AG04449 (cell line): ENCODE measurements at places on chromosomes 5 and 9.
A peak's percentile ranks its signal among the peaks of the same experiment; 100 is the strongest.

DNA sequence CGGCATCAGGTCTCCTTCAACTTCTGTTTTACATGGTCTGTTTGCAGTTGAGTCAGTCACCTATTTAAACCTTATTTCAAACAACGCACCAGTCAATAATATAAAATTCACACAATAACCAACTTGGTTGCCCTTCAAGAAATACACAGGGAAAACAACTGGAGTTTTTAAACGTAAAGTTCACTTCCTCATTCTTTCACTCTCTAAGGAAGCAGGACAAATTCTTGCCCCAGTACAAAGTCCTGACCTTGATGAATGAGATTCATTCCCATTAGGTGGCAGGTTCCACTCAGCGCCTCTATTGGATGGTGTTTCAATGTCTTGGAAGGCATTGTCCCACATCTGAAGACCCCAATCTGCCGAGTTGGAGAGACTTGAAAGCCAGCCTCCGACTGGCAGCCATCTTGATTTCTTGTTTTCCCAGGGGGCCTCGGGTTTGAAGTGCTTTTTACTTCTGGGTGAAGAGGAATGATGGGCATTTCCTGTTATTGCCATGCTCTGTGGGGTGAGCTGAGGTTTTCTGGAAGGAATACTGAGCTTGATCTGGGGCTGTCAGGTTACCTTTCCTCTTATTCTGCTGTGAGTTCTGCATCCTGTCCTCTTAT, 105.0 kb downstream of the ACER2 start:
- no peak for DNase-seq

- DNase-seq = no peak
These were observed 47.4 kb downstream of the GOLPH3 start for GRCh38 chr5:32126691-32127090.

DNA sequence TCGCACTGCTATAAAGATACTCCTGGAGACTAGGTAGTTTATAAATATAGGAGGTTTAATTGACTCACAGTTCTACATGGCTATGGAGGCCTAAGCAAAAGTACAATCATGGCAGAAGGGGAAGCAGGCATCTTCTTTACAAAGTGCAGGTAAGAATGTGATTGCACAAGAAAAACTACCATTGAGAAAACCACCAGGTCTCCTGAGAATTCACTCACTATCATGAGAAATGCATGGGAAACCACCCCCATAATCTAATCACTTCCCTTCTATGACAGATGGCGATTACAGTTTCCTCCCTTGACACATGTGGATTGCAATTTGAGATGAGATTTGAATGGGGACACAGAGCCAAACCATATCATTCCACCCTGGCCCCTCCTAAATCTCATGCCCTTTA, 121.2 kb upstream of the ST8SIA4 start:
- no peak for DNase-seq

DNA sequence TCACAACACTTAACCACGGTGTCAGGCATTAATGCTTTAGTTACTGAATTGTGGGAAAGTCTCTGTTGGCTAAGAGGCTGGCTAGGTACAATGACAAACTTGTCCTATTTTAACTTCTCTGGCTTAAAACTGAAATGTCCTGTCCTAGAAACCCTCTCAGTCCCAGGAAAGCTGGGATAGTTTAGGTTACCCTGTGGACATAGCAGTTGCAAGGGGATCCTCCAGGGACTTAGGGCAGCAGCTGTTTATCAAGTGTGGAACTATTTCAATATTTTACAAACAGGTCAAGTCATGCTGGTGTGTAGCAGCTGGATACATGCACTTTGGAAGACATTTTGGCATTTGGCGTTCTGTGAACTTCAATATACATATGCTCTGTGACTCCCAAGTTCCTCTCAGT, 95.0 kb upstream of the ARRDC3 start:
- DNase-seq = no peak

GRCh38 chr5:20678814-20679298, 690.9 kb upstream of the CDH18 start:
- DNase-seq = peak; percentile 10

DNA sequence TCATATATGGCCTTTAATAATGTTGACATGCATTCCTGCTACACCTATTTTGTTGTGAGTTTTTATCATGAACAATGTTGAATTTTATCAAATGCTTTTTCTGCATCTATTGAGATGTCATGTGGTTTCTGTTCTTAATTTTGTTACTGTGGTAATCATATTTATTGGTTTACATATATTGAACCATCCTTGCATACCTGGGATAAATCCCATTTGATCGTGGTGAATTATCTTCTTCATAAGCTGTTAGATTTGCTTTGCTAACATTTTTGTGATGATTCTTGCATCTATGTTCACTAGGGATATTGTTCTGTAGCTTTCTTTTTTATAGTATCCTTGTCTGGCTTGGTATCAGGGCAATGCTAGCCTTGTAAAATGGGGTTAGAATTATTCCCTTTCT, 222.0 kb downstream of the WDR70 start:
- no peak for DNase-seq

- DNase-seq = no peak
These were observed 708 bp upstream of the TUBB4B start for GRCh38 chr9:137240318-137240840.

- no peak for DNase-seq
These were observed 25.6 kb downstream of the CEP78 start for GRCh38 chr9:78261403-78262001.

GRCh38 chr9:81844131-81844567, 84.1 kb upstream of the SPATA31D4 start:
- no peak for DNase-seq

DNA sequence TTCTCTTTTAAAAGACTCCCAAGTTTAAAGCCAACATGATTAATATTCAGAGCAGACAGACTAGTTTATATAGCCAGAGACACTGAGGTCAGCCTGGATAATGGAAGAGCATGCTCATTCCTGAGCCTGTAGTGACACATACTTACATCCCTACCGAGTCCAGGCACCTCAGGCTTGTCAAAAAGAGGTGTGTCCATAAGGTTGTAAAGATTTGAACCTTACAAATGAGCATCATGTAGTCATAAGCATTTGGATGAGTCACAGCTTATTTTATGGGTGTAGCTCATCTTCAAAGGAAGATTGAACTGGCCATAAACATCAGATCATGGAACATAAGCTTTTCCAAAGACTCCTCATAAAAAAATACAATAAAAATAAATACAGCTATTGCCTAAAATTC, 333.5 kb downstream of the EFNA5 start:
- no peak for DNase-seq

DNA sequence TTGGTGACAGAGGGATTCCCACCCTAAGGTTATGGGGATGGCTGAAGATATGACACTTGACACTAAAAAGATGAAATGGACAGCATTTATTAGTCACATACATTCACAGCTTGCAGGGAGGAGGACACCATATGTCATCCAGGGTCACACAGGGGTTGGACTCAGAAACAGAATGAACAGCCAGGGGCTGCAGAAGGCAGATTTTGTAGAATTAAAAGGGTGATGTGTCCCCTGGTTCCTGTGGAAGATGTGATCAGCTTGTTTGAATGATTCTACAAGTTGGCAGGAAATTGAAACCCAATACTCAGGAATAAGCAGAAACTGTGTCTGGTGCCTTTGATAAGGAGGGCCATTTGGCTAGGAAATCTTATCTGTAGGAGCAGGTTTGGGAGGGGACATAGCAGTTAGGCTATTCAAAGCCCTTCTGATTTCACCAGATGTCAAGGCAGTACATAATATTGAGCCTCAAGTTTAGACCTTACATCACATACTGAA, 102.3 kb upstream of the GRIN3A start:
- DNase-seq = no peak

- DNase-seq = no peak
These were observed 69.7 kb upstream of the ABL1 start for GRCh38 chr9:130765137-130766020.

- no peak for DNase-seq
These were observed 166.8 kb downstream of the ARHGEF28 start for GRCh38 chr5:73792687-73793320.

DNA sequence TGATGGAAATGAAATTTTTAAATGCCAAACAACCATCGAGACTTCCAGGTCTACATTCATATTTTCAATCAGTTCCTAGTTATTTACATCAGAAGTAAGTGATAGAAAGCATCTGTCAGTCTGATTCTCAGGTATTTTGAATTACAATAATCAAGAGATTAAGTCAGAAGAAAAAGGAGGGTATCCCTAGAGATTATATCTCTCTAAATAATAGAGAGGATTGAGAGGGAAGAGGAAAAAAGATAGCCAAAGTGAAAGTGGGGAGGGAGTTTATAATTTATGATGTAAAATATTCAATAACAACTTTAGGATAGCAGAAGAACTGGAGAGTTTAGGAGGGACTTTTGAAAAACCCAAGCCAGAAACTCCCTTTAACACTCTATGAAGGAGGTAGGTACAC, 400.2 kb downstream of the EFNA5 start:
- DNase-seq = no peak

- no peak for DNase-seq
These were observed 553.8 kb upstream of the C9orf72 start for GRCh38 chr9:28127101-28127500.

DNA sequence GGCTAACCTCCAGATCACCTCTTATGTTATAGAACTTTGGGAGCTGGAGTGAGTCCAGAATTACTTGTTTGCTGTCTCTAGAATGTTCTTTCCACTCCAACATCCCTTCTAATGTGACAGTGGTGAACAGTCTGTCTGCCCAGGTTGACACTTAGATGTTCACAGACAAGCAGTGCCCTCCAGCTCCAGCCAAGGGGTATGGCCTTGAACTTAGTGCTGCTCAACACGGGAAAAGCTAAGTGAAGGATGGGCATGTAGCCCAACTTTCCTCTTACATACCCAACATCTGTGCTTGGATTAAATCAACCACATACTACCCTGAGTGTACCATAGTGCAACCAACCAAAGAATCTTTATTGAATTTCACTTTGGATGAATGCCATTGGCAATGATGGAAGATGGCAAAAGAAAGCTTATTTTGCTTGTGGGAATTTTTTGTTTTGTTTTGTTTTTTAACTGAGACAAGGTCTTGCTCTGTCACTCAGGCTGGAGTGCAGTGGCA, 201.2 kb downstream of the NXNL2 start:
- DNase-seq = no peak

DNA sequence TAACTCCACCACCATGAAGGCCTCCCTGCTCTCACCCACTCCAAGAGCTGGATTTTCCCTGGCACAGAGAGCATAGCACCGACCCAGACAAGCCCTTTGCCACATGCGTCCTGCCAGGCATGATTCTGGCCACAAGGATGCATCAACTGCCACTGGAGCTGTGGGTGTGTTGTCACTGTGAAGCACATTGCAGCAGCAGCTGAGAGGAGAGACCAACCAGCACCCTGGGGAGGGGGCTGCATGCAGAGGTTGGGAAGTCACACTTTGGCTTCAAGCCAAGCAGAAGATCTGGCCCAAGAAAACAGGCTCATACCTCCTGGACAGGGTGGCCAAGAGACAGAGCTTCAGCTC, 22.6 kb upstream of the PTGES start:
- no peak for DNase-seq

DNA sequence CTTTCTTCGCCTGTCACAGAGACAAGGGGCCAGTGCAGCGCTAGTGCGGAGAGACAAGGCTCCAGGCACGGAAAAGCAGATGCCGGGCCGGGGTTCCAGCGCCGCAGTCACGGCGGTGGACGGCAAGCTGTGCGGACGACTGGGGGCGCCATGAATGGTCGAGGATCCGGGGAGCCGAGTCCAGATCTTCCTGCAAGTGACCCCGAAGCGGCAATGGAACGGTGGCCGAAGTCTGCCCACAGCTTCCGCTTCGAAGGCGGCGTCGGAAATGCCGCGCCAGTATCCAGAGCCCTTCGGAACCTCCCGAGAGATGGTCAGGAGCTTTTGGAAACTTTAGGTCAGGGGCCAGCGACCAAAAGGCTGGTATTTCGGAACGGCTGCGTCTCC, 601 bp upstream of the FAF2 start:
- DNase-seq = no peak

DNA sequence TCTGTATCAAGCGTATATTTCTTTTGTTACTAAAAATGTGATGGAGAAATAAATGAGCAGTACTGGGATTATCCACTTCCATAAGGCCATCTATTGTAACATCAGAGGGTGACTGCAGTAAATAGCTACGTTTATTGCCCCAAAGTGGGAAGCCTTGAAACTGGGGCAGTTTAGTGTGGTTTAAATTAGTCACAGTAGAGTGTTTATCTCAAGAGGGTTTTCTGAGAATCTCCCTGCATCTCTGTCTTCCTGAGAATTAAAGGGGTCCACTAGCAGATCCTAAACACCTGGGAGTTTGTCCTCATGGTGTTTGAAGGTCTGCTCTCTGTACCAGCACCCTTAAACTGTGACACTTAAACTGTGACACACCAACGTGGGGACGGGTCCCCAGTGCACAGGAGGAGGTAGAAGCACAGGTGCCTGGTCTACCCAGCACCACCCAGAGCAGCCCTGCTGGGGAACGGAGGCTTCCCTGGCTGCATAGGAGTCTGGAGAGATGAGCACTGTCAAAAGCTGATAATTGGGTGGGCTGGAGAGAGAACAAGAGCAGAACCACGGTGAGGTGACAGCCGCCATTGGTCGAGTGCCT, 25.2 kb downstream of the PRRC2B start:
- no peak for DNase-seq
